RCC 7860 (cell line): ENCODE measurements at places on chromosomes 3 and 15.

DNA sequence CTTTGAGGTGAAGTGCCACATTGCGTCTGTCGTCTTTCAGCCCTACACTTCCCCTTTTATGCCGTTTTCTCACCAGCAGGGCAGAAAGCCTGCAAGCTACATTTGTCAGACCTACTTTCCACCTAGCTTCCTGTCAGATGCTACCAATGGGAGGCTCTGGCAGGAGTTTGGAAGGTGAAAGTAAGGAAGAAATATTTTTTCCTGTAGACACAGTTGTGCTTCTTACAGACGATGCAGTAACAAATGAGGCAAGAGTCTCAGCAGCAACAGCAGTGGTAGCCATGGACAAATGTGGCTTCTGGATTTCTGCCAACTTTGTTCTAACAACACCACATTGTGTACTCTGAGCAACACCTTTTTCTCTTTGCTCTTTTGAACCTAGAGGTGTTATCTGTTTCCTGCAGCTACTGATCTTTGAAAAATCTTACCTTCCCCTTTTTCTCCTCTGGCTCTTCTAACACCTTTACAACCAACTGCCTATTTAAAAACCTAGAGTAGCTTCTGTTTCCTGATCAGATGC lies 70.6 kb upstream of the STT3B start:
- DNase-seq: no peak

GRCh38 chr15:83977992-83978391 lies 257.6 kb upstream of the GOLGA6L4 start:
- no peak for DNase-seq

DNA sequence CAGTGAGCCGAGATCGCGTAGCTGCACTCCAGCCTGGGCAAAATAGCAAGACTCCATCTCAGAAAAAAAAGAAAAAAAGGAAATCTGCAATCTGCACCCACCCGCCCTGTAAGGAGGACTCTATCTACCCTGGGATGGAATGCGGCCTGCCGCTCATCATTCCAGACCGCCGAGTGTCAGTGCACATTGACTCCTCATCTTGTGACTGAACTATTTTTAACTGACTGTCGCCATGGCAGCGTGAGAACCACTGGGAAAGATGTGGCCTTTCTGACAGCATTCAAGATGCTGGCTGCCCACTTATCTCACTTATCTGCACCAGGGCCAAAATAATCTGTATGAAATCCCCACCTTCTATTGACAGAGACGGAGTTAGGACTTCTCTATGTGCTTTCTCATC lies 38.8 kb upstream of the ANKRD34C start:
- DNase-seq: no peak

DNA sequence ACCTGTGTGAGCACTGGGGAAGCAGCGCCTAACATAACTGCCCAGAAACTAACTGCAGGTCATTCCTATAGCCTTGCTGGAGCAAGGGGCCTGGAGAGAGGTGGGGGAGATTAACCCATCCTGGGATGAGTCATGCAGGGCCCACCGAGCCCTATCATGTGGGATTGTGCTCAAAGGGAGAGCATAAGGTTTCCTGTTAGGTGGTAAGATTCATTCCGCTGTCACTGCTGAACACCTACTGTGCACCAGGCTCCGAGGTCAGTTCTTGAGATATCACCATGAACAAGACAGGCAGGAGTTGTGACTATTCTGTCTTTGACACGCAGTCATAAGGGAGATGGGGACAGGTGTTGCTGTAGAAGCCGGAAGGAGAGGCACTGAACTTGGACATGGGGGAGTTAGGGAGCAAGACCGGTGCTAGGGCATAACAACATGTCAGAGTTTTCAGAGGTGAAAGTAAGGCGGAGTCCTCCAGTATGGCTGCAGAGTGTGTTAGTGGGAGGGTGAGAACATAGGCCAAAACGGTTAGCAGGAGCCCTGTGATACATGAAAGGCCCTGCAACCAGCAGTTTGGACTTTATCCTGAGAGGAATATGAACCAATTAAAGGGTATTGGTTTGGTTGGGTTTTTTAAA lies 2.4 kb downstream of the SLC25A38 start:
- DNase-seq: no peak

DNA sequence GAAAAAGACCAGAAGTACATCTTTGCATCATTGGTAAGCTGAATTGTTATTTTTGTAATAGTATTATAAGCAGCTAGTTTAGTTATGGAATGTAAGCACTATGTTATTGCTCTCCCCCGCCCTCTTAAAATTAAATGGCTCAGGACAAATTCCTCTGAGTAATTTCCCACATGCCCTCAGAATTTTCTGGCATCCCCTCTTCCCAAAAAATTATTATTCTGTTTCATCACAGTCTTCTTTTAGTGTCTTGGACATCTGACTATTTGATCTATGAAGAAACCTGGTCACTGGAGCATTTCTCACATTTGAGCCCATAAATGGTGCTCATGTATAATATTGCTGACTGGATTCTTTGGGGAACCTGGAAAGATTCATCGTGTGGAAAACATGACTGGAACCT lies 68.3 kb downstream of the KLHL25 start:
- no peak for DNase-seq

- no peak for DNase-seq
Observed at GRCh38 chr3:107394502-107394901, 17.3 kb downstream of the CCDC54 start.

GRCh38 chr3:197874653-197875052 lies 75.3 kb upstream of the RPL35A start:
- no peak for DNase-seq

DNA sequence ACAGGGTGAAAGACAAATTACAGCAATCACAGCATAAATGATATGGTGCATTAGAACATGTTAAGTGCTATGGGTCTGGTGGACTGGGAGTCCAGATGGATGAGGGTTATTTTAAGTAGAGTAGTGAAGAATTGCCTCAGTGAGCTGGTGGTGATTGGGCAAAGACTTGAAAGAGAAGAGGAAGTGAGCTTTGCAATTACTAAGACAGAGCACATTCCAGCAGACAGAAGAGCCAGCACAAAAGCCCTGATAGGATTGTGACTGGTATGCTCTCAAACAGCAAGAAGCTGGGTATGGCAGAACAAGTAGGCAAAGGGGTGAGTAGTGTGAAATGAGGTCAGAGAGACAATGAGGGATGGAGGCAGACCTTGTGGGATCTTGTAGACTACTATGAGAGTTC lies 2.1 kb upstream of the ACKR4 start:
- no peak for DNase-seq

GRCh38 chr15:58694641-58695398 lies 54.7 kb downstream of the ADAM10 start:
- no peak for DNase-seq

GRCh38 chr3:193704431-193704830 lies 111.4 kb downstream of the OPA1 start:
- DNase-seq: no peak

- no peak for DNase-seq
Observed at GRCh38 chr3:160474416-160474838, 24.8 kb upstream of the TRIM59 start.

DNA sequence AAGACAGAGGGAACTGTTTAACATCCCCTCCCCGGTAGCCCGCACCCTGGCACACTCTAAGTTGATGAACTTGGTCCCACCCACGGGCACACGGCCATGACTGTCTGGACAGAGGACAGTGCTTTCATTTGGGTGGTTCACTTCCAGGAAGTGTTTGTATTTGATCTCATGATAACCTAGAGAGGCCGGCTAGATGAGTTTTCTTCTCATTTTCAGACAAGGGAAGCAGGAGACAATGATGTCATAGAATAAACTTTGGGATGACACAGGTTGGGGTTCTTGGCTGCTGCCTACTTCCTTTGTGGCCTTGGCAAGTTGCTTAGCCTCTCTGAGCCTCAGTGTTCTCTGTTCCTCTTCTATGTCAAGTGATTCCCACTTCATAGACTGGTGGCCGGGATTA lies 16.1 kb upstream of the LYSMD4 start:
- no peak for DNase-seq

DNA sequence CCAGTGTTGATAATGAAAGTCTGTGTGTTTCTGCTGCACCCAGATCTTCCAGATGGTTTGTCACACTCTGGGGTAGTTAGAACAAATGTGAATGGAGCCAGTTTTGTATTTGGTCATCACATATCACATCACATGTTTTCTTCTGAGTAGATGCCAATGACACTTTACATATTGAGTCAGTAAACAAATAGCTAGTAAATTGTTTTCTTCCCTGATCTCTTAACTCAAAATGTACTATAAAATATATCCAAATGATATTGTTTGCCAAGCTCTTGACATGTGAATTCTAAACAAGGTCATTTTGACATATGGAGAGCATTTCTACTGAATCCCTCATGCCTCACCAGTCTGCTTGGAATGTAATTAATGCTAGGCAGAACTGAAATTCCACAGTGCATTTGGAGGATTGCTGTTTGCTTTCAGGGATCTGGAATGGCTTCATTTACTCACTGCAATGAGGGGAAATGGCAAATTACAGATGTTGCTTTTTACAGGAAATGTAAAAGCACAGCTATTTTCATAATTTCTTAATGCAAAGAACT lies 45.0 kb downstream of the PDHB start:
- no peak for DNase-seq

GRCh38 chr3:139388821-139389551 lies 461 bp downstream of the COPB2 start:
- DNase-seq: no peak

GRCh38 chr15:64507293-64507802 lies 47.0 kb downstream of the ZNF609 start:
- DNase-seq: peak; percentile 83

DNA sequence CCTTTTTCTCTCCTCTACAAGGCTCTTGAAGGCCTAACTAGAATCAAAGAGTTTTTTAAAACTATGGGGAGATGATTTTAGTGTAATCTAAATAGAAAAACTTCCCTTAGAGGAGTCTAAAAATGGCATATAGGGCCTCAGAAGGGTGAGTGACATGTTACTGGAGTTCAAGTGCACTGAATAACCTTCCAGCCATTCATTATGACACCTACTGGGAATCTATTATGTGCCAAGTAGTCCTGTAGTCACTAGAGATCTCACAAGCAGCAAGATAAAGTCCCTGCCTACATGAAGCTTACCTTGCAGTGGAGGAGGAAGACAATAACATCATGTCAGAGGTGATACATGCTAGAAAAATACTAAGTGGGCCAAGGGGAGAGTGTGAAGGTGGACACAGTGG lies 96.1 kb downstream of the OXNAD1 start:
- DNase-seq: no peak

DNA sequence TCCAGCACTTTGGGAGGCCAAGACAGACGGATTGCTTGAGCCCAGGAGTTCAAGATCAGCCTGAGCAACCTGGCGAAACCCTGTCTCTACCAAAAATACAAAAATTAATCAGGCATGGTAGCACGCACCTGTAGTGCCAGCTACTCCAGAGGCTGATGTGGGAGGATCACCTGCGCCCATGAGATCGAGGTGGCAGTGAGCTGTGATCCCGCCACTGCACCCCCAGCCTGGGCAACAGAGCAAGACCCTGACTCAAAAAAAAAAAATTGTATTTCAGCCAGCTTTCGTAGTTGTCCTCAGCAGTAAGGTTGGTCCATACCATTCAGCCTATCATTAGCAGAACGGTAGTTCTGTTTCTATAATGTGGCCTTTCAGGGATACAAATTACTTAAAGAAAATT lies 66.6 kb upstream of the FURIN start:
- DNase-seq: no peak

DNA sequence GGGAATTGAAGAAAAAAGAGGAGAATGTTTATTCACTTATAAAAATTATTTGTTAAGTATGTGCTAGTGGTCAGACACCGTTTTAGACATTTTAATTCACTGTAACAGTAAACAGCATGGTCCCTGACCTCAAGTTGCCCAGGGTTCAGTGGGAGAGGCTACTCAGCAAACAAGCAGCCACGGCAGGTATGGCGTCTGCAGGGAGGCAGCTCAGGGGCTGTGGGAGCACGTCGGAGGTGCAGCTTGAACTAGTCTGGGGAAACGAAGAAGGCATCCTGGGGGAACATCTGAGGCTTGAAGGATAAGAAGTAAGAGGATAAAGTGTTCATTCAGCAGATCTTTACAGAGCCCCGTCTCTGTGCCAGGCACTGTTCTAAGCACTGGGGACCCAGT lies 66.0 kb downstream of the CRTC3 start:
- DNase-seq: no peak

DNA sequence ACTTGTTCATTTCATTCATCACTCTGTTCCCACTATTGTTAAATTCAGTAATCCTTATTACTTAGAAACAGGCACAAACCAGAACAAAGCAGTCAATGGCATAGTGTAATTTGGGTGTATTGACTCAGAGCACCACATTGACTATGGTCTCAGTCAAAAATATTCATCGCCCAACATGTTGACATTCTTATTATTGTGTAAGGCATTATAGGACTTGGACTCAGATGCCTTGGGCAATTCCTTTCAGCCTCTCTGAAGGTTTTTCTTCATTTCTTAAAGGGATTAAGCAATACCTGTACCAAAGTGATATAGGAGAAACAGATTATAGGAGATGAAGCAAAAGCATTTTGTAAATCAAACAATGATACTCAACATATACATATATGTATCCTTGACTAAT lies 114.7 kb upstream of the BHLHE40 start:
- DNase-seq: no peak
